Choroid plexus epithelial cell (primary cell): ENCODE measurements at places on chromosomes 3 and 15.

DNA sequence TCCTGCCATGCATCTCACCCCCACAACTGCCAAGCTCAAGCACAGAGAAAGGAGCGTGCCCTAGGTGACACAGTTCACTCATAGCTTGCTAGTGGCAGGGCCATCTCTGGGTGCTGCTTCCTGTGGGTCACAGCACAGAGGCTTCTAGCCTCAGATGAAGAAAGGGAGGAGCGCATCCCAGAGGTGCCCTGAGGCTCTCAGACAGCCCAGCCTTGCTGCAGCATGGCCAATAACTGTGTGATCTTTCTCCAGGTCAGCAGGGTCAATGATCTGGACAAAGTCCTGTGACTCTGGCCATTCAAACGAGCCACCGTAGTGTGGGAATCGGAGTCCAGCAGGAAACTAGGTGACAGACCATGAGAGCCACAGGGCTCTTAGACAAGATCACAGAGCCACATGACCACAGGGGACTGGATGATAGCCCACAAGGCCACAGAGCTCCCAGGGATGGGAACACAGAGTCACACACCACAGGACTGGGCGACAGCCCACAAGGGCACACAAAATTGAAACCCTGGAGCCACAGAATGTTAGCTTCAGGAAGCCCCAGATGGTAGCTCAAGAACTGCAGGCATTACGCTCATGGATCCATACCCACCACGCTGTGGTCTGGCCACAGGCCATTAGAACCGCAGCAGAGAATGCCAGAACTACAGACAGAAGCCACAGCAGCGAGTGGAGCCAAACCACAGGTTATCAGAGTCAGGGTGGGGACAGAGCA is 25.9 kb upstream of the GRIP2 start:
- peak; percentile 42 for DNase-seq

DNA sequence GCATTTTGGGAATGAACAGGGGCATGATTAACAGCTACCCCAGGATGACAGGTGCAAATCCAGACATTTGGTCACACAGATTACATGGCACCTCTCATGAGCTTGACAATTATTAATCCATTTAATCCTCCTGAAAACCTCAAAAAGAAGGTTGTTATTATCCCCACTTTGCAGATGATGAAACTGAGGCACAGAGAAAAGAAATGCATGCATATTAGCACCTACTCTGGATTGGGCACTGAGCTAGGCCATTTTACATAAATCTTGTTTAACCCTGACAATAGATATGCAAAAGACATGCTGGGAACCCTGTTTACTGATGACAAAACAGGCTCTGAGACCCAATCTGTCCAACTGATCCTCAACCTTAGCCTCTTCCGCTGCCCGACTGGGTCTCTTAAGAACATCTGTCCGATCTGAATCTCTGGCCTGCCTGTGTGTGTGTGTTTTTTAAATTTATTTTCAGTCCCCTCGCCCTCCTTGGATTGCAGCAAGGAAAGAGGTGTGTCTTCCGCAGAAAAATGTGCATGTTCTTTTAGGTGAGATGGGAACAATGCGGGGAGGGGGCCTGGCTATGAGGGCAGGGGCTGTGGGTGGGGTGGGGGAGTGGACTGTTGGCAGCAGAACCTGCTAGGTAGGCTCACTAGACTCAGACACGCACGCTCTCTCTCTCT is 162.5 kb downstream of the WNT7A start:
- DNase-seq, result no peak

GRCh38 chr15:63628123-63628822 is 31.1 kb downstream of the FBXL22 start:
- no peak for DNase-seq

DNA sequence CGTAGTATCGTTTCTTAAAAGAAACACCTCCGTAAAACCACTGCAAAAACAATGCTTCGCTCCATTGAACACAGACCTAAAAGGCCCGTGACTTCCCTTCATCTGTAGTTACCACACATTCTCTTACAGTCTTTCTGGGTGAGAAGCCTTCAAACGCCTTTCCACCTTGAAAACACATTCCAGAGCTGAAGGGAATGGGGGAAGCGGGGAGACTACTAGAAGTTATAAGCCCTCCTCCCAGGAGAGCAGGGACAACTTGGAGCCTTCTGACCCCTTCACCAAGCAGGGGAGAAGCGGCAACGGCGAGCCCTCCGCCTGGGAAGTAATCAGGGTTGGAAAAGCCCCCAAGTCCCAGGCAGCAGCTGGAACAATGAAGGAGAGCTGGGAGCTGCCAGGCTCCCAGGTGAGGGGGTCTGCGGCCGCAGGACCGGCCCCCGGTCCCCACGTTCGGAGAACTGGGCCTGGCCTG is 461 bp downstream of the SECISBP2L start:
- DNase-seq, result peak; percentile 62

GRCh38 chr15:75213768-75214221 is 12.1 kb downstream of the C15orf39 start:
- no peak for DNase-seq
